ENCODE measurements at places on chromosomes 4 and X.

- DNase-seq = no peak
Measured at GRCh38 chrX:100850317-100850716, 23.8 kb downstream of the NOX1 start.

GRCh38 chr4:82629238-82630000 lies 67.6 kb upstream of the TMEM150C start:
- DNase-seq = no peak

- no peak for DNase-seq
Measured at GRCh38 chr4:104531390-104531789, 36.7 kb upstream of the CXXC4 start.

- DNase-seq = no peak
Measured at GRCh38 chr4:178556796-178557195, 1114.6 kb upstream of the AGA start.

- DNase-seq = no peak
Measured at GRCh38 chr4:7044137-7044930, 1.2 kb downstream of the TADA2B start.

DNA sequence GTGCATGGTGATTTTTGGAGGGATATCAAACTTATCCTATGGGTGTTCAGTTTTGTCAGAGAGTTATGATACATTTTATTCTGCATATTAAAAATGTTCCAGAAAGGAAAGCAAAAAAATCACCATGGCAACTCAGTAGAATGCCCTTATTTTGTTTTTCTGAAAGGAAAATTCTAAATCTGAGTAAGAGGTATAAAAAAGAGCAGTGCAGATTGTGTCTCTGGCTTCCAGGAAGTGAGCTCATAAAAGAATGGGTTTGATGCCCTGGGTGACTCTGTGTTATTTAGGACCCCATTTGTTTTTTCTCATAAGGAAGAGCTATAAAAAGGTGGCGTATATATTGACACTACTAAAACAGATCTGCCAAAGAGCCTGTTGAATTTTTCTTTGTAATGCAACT lies 128.8 kb downstream of the UCHL1 start:
- DNase-seq = no peak

- DNase-seq = no peak
Measured at GRCh38 chr4:98838531-98838930, 90.4 kb downstream of the EIF4E start.

DNA sequence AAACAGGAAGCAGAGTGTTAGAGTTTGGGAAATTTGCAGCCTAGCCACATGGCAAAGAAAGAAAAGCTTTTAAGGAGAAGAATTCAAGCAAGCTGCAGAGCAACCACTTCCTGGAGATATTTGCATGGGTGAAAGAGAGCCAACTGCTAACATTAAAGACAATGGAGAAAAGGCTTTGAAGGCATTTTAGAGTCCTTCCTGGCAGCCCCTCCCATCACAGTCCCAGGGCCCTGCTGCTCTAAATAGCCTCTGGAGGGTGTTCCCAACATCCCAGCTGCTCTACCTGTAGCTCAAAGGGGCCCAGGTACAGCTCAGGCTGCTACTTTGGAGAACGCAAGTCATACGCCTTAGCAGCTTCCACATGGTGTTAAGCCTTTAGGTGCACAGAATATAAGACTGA lies 235.9 kb upstream of the FMR1 start:
- DNase-seq = no peak

DNA sequence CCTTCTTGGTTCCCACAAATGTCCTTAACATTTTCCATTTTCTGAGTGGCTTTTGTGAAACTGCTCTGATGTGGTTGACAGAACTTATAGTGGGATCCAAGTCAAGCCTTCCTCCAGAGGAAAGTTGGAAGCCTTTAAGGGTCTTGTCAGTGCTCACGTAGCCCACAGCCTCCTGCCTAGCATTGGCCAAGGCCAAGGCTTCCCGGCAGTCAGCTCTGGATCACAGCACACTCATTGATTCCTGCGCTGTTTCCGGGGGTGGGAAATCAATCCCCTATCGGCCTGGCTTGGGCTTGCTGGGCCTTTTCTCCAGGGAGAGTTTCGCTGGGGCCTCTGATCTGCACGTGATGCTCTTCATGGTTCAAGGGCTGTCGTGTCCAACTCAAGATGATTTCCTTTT lies 76.1 kb downstream of the SLC9A6 start:
- no peak for DNase-seq

- DNase-seq = no peak
Measured at GRCh38 chr4:138562544-138562991, 320.4 kb upstream of the SLC7A11 start.

DNA sequence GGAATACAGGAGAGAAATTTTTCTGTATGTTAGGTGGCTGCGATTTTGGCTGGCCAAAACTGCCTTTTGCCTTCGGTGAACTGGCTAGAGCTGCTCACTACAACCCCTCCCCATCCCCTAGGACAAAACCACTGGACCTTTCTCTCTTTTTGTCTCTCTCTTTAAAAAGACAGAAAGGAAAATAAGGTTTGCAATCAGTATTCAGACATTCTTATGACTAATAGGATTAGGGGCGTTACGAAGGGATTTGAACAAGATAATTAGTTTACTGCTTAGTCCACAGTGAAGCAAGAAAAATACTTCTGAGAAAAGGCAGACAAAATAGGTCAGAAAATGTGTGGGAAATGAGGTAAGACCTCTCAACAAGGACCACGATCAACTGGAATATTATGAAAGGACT lies 180.4 kb downstream of the SLIT2 start:
- no peak for DNase-seq

DNA sequence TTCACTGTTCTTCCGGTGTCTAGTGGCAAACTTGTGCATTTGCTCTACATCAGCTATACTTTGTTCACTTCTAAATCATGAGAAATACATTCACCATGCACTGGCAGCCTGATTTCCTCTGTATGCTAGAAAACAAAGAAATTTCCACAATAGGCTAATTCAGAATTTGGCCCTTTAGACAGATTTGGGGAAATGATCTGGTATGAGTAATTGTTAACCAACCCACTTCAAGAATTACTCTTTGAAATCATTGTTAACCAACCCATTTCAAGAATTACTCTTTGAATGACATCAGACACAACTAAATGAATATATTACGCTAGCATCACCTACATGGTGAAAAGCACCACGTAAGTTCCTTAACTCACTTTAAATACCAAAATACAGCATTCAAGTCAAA lies 14.6 kb downstream of the APBB2 start:
- DNase-seq = no peak

DNA sequence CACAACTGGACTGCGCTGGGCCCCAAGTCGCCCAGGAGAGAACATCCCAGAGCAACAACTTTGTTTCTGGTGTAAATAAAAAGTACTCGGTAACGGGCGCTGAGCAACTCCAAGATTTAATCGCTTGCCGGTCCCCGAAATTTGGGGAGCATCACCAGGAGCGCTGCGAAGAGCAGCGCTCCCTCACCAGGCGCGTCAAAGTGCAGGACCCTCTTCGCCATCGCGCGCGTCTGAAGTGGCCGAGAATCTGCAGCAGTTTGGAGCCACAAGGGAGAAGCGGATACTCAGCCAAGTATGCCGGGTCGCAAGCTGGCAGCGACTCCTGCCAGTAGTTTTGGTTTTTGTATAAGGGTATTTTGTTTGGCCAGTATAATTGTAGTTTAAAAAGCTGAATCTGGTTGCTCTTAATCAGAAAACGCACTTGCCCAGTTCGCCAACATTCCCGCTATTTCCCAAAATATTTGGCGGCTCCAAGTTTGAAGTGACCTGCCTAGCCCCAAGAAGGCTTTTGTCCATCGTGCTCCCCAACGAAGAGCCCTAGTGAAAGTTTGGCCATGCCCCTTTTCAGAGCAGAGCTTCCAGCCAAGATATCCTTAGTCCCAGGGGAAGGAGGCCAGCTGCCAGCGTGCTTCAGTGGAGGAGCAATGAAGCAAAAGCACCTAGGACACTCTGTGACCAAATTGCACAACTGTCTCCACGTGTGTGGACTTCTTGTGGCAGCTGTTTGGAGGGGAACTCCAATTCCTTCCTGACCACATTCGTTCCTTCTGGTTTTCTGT lies 557 bp upstream of the KDR start:
- DNase-seq = no peak

DNA sequence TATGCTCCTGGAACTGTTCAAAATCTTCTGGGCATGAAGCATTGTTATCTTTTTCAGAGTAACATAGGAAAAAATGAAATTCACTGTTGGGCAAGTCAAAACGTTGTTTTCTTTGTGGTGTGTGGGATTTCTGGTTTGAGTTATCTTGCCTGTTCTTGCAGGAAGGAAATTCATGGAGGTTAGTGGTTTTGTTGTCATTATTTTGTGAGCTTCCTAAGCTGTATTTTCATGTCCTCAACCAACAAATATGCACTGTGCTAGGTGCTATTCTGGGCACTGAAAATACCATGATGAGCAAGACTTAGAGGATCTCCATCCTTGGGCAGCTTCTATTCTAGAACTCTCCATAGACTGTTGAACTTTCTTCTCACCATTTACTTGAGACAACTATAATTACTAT lies 16.9 kb downstream of the SPINK2 start:
- no peak for DNase-seq

DNA sequence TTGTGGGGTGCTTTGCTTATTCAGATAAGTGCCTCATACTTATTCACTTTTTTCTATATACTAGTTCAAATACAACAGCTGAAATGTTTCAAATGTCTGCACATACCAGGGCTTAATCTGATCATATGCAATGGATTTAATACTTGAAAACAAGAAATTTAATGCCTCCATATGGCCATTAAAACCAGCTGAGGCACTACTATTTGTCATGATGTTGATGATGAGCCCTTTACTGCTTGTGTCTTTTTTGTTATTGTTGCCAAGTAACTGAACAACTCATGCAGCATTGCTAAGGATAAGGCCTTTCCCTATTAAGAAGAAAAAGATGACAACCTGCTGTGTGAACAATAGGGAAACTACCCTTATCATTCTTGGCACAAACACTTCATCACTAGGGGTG lies 52.5 kb downstream of the MAGEB10 start:
- DNase-seq = no peak

GRCh38 chr4:41590591-41590990 lies 52.6 kb downstream of the LIMCH1 start:
- DNase-seq = no peak

DNA sequence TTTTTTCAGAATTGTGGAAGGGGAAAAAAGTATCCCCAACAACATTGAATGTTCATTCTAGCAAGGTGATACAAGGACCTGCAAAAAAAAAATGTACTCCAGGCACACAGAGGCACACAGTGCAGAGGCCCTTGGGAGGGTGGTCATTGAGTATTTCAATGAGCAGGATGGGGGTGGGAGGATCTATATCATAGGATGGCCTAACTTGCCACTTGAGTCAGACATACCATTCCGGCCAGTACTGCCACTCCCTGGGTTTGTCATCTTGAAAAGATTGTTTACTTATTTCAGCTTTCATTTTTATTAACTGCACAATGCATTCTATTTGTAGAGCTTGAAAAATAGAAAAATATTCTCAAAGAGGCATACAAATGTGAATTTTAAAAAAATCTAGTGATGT lies 18.7 kb downstream of the ZNF595 start:
- DNase-seq = no peak

DNA sequence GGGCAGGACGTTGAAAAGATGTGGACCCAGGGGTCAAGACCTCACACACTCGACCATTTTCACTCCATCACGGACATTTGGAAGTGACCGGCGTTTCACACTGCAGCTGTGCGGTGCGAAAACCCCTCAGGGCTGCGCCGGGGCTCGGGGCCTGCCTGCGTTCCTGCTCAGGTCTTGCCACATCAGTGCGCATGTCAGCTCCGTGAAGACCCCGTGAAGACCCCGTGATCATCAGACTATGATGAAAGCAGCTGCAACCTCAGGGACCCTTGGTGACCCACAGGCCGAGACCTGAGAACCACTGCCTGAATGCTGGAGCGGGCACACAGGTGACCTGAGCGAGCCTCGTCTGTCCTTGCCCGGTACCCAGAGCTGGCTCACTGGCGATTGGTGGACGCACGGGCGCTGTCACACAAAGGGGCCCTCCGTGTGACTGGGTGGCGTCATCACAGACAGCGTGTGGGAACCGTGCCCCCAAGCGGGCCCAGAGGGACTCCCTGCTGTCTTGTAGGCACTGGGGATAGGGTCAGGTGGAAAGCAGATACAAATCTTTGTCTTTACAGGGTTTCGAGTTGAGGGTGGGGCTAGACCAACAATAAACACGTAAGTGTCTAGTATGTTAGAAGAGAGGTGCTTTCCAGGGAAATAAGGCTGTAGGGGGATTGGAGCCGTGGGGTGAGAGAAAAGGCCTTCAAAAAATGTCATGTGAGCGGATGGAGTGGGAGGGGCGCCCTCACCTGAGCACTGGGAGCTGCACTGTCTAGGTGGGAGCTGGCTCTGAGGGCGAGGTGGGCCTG lies 12.7 kb downstream of the MSANTD1 start:
- DNase-seq = no peak

DNA sequence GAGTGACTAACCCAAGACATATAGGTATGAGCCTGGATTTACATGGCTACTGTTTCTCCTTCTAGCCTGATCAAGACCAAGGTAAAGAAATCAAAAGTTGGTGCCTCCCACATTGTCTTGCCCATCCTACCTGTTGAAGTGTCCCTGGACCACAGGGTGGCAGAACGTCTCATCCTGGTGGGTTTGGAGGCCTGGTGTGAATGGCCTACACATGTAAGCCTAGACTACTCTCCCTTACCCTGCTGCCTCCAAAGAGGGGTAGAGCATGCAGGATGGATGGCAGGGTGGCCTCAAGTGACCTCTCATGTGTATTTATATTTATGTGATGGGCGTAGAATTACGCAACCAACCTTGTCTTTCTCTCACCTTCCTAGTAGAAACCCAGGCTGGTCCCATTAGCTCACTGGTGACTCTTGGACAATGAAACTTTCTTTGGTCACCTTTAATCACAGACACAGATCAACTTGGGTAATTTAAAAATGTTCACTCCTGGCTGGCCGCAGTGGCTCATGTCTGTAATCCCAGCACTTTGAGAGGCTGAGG lies 73.3 kb upstream of the SOD3 start:
- DNase-seq = no peak

GRCh38 chrX:123223859-123224258 lies 39.8 kb downstream of the GRIA3 start:
- no peak for DNase-seq

GRCh38 chr4:7822877-7823276 lies 116.8 kb downstream of the AFAP1 start:
- no peak for DNase-seq

DNA sequence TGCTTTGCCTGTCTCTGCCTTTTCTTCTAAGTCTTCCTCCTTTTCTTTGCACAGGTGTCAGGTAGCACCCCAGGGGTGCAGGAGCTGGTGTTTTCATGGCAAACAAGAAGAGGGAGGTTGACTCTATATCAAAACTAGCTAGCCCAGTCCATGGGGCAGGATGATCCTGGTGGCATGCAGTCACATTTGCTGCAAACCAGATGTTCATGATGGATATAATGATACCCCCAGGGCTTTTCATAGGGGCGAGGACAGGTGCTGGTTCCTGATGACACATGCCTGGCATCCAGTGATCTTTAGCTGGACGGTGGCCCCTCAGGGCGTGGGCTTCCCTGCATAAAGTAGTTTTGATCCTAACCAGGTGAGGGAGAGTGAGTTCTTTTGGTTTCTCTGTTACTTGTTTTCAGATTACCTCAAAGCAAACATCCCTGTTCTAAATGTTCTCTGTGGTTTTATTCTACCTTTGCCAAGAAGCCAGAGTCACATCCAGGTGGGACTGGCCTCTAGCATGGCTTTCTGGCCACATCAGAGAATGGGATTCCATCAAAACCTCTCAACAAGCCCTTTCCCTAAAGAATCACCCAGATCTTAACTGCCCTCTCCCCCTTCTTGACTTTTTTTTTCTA lies 11.2 kb upstream of the UBA6 start:
- no peak for DNase-seq

GRCh38 chr4:24322995-24323394 lies 261.4 kb downstream of the DHX15 start:
- DNase-seq = no peak

- DNase-seq = no peak
Measured at GRCh38 chr4:159027535-159027934, 75.3 kb upstream of the RAPGEF2 start.

All from OCI-LY7 (cell line).